ENCODE measurements at places on chromosomes 1 and 21.

- no peak for DNase-seq
Observed at GRCh38 chr1:2237773-2238172, 9.7 kb downstream of the SKI start.

GRCh38 chr1:52080014-52080415 is 23.9 kb downstream of the BTF3L4 start:
- DNase-seq, result peak; percentile 30

DNA sequence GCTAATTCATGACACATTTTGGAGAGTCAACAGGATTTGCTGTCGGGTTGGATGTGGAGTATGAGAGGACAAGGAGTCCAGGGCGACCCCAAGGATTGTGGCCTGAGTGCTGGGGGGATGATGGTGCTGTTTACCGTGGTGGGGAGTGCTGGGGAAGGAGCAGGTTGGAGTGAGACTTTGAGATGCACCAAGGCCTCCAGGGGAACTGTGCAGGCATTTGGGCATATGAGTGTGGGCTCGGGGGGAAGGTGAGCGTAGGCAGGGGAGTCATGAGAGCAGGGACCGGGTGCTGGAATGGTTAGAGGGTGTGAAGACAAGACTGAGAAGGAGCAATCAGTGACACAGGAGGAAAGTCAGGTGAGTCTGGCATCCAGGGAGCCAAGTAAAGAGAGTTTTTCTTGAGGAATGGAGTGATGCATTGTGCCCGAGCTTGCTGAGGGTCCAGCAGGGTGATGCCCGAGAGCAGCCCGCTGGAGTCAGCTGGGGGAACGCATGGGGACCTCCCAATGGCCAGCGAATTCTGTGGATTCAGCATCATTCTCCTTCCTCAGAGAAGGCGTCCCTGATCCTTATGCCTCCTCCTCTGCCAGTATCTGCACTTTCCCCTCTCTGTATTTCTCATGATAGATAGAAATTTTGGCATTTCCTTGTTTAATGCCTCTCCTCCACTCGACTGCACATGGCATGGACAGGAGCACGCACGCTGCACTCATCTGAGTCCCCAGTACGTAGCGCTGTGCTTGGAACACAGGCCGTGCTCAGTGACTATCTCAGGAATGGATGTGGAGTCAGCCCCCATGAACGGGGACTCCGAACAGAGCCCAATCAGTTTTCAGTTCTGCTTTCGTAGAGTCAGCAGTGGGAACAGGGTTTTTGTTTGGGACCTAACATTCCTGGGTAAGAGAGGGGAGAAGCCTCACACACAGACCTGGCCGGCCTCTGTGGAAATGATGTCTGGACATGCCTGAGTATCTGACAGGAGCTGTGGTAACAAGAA is 52.1 kb upstream of the ETV3 start:
- DNase-seq, result no peak

DNA sequence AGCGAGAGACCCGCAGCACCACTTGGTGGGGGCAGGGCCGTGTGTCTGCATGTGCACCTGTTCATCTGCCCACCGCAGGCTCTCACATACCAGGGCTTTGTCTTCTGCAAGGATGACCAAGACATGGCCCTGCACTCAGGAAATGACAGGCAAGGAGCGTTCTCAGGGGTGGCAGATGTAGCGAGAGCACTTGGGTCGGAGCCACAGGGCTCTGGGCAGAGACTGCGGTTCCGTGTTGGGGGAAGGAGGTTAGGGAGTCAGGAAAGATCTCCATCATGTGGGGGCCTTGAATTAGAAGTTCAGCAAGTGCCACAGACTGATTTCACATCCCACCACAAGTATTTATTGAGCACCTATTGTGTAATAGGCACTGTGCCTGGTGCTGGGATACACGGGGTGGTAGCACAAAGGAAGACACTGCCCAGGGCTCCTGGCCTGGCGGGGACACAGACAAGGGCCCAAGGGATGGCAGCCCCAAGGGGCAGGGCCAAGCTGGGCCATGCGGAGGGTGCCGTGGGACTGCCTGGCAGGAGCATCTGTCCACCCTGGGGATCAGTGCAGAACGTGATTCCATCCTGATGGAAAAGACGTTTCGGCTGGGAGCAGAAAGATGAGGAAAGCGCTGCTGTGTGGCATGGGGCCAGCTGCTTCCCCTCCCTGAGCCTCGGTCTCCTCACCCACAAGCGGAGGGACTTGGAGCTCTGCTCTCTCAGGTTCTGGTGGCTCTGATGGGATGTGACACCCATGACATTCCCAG is 11.4 kb upstream of the SPSB1 start:
- DNase-seq, result no peak

GRCh38 chr1:35659589-35659988 is 18.3 kb upstream of the PSMB2 start:
- DNase-seq, result no peak

DNA sequence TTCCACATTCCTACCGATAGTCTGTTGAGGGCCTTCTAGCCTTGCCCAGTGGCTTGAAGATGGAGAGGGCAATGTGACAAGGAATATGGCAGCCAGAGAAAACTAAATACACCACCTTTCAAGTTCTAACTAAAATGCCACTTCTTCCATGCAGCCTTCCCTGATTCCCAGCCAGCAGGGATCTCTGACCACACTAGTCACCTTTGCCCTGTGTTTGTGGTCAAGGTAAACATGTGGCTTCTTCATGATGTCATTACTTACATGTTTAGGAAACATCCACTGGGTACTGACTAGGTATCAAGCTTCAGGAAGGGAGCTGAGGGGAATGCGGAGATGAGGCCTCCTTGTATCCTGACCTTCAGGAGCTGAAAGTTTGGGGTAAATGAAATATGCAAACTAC is 21.6 kb downstream of the IFNLR1 start:
- DNase-seq, result no peak

DNA sequence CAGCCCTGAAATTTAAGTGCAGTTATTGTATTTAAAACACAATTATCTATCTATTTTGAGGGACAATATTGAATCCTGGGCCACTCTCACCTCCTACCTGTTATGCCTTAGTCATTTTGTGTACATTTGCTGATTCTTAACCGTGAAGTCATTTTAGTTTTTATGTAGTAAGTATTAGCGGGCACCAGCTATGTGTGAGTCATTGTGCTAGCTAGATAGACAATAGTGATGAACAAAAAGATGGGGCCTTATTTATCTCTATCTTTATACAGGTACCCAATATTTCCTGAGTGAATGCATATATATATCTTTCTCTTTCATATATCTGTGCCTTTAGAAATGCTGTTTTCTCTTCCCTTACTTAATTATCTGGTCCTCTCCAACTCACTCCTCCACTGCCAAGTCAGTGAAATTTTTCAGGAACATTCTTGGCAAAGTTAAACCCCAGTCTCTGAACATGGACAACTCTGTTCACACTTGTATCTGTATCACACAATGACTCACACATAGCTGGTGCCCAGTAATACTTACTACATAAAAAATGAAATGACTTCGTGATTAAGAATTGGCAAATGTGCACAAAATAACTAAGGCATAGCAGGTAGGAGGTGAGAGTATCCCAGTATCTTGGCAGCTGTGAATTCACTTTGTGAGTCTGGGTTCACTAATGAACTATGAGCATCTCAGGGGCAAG is 166.0 kb upstream of the C8B start:
- DNase-seq, result no peak

DNA sequence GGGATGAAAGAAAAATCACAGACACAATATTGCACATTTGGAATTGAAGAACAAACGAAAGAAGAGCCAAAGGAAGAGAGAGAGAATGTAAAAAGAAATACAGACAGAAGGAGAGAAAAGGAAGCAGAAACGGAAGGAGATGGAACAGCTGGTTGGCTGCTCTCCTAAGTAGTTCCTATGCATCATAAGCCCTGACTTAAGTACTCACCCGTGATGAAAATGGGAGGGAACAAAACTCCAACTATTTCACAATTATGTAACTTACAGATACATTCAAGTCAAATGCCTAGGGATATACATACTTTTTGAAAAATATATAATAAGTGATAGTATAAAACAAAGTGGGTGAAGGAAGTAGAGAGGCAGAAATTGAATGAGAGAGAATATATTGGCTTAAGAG is 88.5 kb downstream of the TTLL7 start:
- DNase-seq, result no peak

DNA sequence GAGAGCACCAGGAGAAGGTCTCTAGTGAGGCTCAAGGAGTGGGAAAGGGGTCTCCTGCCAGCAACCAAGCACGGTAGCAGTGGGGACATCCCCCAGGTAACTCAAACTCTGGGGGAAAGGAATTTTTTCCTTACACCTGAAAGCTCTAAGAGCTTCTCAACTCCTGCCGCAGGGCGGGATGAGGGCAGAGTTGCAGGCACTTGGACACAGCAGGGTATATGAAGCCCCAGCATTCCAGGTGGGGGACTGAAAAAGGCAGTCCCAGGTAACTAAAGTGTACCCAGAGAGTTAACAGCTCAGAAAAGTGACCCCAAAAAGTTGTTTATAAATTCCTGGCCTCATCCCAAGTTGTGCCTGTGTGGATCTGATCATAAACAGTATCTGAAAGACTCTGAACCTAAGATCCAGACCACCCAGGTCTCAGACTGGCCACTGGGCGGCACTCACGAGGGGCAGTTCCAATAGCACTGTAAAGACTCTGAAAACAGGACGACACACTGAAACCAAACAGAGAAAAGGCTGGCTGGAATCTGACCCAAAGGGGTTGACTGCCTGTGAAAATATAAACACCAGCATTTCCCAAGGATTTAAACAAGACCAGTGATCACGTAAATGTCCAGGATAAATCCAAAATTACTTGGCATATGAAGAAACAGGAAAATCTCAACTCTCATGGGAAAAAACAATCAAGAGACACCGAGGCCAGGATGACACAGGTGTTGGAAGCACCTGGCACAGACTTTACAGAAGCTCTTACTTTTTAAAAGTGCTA is 47.5 kb downstream of the HSF2BP start:
- DNase-seq, result peak; percentile 83

- DNase-seq, result no peak
Observed at GRCh38 chr1:23908453-23909341, 4.5 kb downstream of the CNR2 start.
